Astrocyte of the spinal cord (primary cell): ENCODE measurements at places on chromosomes 3 and 15.
A peak's percentile ranks its signal among the peaks of the same experiment; 100 is the strongest.

DNA sequence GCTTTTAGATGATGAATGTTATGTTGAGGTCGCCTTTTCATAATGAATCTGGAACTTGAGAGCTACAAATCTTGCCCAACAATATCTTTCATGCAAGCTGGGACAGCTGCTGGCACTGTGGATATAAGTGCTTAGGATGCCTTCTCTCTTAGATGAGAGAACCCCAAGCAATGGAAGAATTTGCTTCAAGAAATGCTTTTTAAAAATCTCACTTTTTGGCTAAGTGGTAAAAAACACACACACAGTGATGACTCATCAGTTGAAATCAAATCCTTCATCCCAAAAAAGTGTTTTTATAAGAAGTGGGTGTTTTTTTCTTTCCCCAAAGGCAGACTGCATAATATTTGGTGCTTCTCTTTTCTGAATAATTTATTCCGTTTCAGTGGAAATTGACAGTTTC, 38.4 kb upstream of the GALNT15 start:
- DNase-seq = peak; percentile 77

- no peak for DNase-seq
These were observed 107.4 kb downstream of the APBA2 start for GRCh38 chr15:28993051-28993719.

GRCh38 chr3:17577796-17578520, 164.5 kb downstream of the TBC1D5 start:
- no peak for DNase-seq

DNA sequence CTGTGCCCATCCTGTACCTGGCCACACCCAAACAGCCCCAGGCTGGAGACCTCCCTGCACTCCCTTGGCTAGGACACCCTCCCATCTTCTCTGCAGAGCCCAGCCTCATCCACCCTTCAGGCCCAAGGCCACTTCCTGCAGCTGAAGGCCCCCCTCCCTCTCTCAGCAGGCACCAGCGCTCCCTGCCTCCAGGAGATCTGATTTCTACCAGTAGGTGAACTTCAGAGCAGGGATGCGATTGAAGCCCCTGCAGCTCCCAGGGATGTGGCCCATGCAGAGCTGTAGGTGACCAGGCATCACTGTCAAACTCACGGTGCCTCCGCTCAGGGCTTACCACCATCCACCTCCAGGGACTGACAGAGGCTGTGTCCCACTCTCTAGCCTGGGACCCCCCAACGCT, 96.3 kb downstream of the NUP210 start:
- DNase-seq = no peak

DNA sequence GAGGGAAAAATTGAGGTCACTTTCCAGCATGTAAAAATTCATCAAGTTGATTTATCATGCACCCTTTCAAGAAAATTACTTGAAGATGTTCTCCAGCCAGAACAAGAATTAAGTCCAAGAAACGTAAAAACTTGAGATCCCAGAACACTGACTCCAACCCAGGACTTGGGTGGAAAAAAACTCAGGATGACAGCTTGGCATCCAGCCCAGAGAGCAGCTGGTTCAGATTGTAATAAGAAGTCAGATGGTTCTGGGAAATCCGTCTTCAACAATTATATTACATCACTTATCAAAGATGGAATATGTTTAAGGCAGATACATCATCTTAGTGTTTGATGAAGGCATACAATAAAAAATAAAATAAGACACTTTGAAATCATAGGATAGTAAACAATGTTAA, 23.0 kb upstream of the DNAJC13 start:
- DNase-seq = no peak
